Left lung (tissue), 14 donors: ENCODE measurements at places on chromosomes 7 and 10.

- DNase-seq: no peak
These were observed 131.2 kb downstream of the ARHGAP22 start for GRCh38 chr10:48473704-48474103.

DNA sequence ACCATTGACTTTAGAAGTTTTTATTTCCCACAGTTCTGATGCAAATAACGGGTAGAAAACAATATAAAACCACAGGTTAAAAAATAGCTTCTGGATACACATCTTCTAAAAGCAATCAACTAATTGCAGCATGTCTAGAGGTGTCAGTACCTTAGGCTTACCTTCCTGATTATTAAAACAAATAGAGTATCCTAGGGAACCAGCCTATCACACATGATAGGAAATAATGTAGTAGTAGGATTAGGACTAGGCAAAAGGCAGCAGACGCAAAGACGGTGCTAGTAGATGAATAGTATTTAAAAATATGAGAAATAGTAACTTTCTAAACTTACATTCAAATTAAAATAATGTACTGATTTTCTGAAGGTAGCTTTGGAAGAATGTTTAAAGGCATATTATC is 41.7 kb upstream of the PHYHIPL start:
- no peak for DNase-seq

GRCh38 chr7:149736478-149737360 is 36.7 kb downstream of the ZNF467 start:
- DNase-seq: no peak

GRCh38 chr7:80896906-80897598 is 21.8 kb downstream of the SEMA3C start:
- DNase-seq: no peak

- no peak for DNase-seq
These were observed 549.4 kb upstream of the C7orf33 start for GRCh38 chr7:148041156-148041555.

- no peak for DNase-seq
These were observed 30.1 kb upstream of the NEUROD6 start for GRCh38 chr7:31370609-31371008.

GRCh38 chr7:142438235-142438922 is 180.5 kb upstream of the PRSS58 start:
- no peak for DNase-seq

GRCh38 chr10:128487517-128487916 is 361.3 kb upstream of the MKI67 start:
- no peak for DNase-seq

DNA sequence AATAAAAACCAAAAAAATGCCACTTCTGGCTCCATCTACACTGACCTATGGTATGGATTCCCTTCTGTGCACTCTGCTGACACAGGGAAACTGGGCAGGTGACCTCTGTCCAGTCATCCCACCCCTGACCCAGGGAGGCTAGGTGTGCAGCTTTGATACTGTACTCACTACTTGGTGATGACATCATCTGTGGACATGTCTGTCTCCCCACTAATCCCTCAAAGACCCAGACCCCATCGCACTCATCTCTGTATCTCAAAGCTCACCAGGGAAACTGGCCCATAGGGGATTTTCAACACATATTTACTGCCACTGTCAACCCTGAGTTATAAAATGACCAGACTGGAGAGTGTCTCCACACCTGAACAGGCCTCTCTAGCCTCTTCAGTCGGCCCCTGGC is 10.6 kb downstream of the SGMS1 start:
- no peak for DNase-seq

DNA sequence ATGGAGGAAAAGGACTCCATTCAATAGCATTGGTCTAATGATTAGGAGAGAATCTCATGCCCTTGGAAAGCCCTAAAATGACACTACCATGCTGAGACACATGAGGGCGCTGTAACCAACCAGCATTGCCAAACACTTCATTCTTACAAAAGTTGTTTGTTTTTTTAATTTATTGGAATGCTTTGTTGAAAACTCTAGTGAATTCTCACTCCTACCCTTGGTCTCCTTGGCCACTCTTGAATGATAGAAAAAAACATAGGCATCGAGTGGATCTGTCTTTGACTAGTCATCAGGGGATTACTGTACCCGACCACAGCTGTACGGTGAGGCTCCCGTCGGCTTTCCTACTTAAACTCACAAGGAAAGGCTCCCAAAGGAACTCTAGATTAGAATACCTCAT is 29.3 kb upstream of the ADD3 start:
- no peak for DNase-seq

DNA sequence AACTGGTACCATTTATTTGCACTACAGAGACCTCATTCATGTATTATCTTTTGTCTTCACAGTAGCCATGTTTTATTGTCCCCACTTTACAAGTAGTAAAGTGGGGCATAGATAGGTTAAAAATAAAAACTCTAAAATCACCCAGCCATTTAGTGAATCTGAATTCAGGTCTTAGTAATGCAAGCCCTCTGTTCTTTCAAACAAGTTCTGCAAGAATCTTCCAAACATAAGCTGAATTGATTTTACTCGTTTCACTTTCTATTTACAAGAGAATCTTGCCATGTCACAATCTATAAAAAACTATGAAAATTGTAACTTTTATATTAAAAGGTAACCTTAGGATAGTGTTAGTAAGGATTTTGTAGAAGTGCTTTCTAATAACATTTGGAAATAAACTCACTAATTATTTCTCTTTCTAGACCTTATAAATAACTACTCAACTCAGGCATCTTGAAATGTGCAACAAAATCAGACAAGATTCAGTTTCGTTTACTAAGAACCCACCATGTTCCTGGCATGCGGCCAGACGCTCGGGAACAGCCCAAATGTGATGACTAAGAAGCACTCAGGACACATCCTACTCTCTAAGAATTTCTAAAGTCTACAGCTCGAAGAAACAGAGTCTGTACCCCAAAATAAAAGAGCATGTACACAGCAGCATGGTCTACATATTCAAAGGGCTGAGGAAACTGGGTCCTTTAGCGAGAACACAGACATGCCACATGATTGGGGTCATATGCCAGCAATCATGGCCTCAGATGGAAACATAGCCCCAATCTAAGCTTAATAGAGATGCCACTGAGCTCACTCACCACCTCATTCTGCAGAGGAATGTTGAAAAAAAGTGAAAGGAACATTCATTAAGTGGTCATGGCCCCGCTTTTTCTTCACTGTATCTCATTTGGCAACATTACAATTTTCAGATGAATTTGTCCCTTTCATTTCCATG is 167.6 kb downstream of the AMPH start:
- DNase-seq: peak; percentile 64

- DNase-seq: no peak
These were observed 61.9 kb downstream of the MYL10 start for GRCh38 chr7:101567230-101567629.

DNA sequence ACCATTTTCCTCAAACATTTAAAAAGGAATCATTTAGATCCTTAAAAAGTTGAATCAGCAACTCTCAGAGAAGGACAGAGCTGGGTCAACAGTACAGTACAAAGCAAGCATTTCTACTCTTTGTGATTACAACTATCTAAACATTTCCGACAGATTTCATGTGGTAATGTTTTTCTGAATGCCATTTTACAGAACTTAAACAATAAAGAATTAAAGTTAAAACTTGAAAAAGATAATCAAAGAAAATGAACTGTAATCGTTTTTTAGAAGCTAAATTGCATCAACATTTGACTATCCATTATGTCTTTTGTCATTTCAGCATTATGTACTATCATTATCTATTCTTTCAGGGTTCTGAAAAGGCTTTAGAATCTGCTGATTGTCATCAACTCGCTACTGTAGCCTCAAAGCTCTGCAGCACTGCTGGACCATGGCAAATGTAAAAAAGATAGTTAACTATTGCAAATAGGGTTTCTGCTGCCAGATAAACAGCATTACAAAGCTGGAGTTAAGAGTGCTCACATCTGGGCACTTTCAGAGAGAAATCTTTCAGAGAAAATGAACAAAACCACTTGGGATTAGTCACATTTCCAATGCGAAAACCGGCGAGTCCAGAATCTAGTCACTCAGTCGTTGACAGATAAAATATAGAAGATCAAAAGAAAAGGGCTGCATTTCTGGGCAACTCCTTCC is 160.4 kb upstream of the LAMB4 start:
- DNase-seq: no peak

DNA sequence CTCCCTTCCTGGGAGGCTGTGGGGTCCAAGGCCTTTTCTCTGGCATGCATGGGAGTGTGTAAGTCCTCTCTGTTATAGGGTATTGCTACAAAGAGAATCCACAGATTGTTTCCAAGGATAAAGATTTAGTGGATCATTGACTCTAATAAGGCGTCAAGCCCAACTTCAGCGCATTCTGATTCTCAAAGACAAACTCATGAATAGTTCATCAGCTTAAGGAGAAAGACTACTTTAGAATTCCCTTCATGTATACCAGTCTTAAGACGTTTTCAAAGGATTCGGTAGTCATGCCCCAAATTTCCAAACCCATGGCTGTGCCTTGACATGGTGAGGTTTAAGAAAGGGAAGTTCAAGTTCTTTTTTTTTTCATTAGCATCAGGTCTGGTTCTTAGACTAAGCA is 46.6 kb upstream of the ABLIM1 start:
- DNase-seq: no peak

- DNase-seq: peak; percentile 90
These were observed 557 bp downstream of the TMEM120A start for GRCh38 chr7:75993689-75994387.

- peak; percentile 43 for DNase-seq
These were observed 3.7 kb downstream of the STX1A start for GRCh38 chr7:73715648-73716317.

GRCh38 chr10:110141871-110142635 is 65.4 kb upstream of the MXI1 start:
- DNase-seq: no peak

- DNase-seq: no peak
These were observed 208.4 kb upstream of the LRRTM3 start for GRCh38 chr10:66717231-66717981.
